ENCODE measurements at places on chromosomes 16 and 17.
A peak's percentile ranks its signal among the peaks of the same experiment; 100 is the strongest.

- DNase-seq: no peak
Measured at GRCh38 chr17:79424471-79425185, 186.2 kb downstream of the RBFOX3 start.

DNA sequence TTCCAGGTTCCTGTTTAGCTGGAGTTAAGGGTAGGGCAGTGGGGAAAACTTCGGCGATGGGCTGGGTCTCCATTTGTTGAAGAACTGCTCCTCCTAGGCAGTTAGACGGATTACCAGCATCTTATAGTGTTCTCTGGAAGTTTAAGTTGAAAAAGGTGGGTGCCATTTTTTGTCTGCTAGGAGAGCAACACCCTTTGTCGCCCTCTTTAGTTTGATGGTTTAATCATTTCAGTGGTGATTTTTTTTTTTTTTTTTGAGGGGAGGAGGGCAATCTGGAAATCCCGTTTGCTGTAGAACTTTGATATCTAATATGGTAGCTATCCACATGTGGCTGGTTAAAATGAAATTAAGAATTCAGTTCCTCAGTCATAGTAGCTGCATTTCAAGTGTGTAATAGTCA lies 4.1 kb downstream of the UBFD1 start:
- no peak for DNase-seq

DNA sequence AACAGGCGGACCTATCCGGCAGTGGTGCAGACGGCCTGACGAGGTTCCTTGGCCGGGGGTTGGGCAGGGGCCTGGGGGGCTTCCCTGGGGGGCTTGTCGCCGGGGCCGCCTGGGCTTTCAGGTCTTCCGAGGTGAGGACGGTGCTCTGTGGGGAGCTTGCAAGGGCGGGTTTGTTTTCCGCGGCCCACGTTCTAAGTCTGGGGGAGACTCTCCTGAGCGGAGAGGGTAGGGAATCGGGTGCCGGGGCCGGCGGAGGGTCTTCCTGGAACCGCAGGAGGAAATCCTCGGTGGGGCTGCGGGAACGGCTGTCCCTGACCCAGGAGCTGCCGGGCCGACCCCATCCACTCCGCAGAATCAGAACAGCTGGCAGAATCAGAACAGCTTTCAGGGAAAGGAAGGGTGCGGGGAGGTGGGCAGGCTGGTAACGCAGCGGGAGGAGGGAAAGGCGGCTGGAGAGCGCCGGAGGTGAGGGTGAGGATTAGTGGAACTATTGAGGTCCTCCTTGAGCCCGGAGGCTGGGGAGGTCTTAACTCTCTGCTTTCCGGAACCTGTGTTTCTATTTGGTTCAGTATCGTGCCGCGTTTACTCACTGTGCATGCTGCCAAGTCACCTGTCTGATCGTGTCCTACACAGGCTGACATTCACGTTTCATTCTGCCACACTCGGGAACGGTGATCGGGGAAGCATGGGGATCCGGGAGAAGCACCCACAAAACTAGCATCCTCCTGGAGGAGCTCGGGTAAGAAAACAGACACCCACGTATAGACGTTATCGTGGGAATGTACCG lies 28.9 kb downstream of the CPSF4L start:
- no peak for DNase-seq

GRCh38 chr17:49180998-49181635 lies 29.3 kb downstream of the GNGT2 start:
- DNase-seq: no peak

DNA sequence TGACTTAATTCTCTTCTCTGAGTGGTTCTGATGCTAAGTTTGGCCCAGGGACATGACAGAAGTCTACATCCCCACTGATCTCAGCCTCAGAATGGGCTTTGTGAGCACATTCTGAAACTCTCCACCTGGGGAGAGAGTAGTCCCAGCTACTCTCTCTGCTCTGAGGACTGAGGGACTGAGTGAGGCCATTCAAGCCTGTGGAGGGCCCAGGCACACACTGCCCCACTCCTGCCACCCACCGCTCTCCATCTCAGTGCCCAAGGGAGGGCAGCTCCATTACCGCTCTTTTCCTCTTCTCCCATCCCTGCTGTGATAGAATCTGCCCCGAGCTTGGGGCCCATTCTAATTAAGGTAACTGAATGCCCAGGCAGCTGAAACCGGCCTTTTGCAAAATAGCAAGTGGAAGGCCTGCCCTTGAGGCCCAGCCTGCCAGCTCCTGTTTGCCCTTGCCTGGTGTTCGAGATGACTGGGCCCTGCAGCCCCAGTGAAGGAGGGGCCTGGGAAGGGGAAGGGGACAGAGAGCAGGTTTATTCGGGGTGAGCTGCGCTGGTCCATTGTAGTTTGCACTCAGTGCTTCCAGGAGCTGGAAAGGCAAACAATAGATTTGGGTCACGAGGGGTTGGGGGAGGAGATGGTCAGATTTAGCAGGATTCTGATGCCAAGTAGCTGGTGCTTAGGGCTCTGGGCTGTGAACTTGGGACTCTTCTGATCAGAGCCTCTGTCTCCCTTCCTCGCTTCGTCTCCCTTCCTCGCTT lies 76.2 kb downstream of the RAB11FIP4 start:
- no peak for DNase-seq

DNA sequence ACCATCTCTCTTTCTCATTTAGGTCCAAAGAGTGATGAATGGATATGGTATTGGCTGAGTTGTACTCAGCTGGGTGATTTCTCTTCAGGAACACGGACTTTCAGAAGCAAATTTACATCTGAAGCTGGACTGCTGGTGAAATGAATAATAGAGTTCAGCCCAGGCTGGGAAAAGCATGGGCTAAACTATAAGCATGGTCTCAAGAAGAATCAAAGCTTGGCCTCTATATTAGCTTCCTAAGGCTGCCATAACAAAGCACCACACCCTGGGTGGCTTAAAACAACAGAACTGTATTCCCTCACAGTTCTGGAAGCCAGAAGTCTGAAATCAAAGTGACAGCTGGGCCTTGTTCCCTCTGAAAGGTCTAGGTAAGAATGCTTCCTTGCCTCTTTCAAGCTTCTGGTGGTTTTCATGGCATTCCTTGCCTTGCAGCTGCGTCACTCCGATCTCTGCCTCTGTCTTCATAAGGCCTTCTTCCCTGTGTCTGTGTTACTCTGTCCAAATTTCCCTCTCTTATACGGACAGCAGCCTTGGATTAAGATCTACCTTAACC lies 89.8 kb upstream of the CES5A start:
- no peak for DNase-seq

GRCh38 chr17:50765454-50766221 lies 1.7 kb downstream of the ANKRD40CL start:
- no peak for DNase-seq

GRCh38 chr16:84271866-84272265 lies 22.8 kb upstream of the WFDC1 start:
- no peak for DNase-seq

DNA sequence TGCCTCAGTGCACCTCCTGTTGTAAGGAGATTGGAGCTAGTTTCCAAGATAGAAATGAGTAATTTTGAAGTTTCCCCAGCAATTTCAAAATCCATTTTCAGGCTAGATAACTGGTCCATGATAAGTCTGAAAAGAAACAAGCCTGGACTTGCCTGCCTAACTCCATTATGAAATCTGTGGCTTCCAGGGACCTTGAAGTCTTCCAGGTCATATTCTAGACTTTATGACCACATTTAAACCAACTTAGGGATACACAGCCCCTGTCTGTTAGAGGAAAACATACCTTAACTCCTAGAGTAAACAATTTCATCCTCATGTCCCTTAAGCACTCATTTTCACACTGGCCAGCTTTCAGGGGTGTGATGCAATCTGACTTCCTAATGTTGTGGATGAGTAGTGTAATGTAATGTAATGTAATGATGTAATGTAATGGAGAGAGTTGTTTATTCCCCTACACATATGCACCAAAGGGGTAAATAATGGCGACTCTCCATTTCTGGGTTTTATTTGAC lies 96.7 kb upstream of the FAM20A start:
- DNase-seq: no peak

DNA sequence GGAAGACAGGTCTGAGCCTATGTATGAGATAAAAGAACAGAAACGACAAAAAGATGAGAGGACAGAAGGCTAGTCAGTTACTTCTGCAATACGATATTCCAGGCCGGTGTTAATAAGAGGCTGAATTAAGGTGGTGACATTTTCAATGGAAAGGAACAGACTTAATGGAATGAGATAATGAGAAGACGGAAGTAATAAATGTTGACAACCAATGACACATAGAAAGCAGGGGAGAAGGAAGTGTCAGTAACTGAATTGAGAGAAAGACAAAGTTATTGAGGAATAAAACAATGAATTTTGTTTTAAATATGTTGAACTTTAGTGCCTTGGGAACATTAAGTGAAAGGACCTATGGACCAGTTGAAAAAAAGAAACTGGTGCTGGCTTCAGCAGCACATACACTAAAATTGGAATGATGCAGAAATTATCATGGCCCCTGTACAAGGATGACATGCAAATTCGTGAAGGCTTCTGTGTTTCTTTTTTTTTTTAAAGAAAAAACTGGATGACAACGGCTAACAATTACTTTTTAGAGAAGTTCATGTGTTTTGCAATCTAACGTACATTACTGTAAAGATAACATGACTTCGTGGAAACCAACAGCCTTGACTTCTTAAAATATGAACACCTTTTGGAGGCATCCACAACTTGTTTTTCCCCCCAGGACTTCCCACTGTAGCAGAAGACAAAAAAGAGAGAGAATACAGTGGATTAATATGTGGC lies 18.5 kb upstream of the CPD start:
- DNase-seq: no peak

GRCh38 chr16:81123092-81123852 lies 27.1 kb upstream of the GCSH start:
- no peak for DNase-seq

DNA sequence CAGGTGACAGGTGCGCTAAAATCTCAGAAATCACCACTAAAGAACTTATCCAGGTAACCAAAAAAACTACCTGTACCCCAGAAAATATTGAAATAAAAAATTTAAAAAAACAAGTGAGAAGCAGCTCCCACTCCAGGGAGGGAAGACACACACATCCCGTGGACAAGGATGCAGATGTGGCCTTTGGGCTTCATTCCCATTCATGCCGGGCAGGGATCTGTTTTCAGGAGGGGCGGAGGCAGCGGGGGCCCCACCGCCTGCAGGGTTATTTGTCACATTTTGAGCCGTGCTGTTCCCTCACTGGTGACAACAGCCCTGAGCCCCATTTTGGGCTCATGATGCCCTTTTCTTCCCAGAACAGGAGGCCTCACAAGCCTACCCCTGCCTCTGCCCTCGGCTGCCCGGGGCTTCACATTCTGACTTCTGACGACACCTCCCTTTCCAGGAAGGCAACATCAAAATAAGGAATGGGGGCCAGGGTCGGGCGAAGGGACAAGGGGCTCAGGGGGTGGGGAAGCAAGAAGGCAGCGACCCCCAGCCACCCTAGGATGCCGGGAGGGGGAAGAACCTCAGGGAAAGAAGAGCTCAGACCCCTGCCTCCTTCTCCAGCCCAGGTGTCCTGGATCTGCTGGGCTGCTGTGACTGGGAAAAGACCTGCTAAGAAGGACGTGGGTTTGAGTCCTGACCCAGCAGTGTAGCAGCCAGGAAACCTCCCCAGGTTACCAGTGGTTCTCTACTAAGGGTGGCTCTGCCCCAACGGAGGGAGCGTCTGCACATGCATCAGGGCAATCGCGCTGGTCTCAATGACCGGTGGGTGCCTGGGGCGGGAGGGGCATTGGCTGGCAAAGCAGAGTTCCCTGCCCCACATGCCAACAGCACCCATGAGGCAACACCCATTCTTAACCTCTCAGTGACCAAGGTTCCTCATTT lies 2.3 kb upstream of the CD79B start:
- DNase-seq: no peak

GRCh38 chr16:28504707-28505404 lies 1.8 kb downstream of the IL27 start:
- no peak for DNase-seq

- DNase-seq: no peak
Measured at GRCh38 chr16:27849621-27850020, 213.9 kb downstream of the GSG1L start.

GRCh38 chr16:84042879-84043485 lies 387 bp upstream of the SLC38A8 start:
- DNase-seq: no peak

DNA sequence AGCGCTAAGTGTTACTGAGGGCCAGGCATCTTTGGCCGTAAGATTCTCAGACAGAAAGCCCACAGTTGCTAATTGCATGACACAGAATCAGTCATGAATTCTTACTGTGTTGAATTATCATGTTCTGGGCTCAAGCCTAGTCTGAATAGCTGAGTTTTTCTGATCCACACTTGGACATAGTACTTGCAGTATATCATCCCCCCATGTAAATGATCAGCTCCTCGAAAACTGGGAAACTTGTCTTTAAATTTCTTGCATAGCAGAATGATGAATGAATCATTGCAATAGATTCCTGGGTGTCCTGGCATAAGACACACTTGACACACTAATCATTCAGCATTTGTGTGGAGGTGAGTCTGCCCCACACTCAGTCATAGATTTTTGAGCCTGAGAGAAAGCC lies 2.2 kb downstream of the MLYCD start:
- DNase-seq: no peak

DNA sequence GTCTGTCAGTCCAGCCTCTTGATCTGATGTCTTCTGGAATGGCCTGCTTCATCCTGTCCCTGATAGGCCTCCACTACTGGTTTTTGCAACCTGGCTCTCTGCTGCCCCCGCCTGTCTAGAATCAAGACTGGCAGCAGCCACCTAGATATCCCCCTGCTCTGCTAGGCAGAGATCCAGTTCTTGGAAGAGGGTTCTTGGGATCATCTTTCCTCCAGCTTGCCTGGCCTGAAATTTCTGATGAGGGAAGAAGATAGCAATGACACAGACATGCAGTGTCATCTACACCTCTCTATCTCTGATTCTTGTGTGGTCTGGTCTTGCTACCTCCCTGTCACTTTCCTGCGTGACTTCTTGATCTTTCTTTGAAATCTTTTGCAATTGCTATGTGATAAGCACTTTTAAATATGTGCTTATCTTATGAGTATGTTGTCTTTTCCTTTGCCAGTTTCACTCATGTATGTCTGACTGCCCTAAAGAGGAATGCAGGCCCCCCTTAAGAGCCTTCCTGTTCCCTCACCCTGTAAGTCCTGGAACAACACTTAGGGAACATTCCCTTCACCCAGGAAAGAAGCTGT lies 20.3 kb upstream of the NFATC3 start:
- peak; percentile 84 for DNase-seq
